ENCODE measurements at places on chromosomes 11 and 22.

DNA sequence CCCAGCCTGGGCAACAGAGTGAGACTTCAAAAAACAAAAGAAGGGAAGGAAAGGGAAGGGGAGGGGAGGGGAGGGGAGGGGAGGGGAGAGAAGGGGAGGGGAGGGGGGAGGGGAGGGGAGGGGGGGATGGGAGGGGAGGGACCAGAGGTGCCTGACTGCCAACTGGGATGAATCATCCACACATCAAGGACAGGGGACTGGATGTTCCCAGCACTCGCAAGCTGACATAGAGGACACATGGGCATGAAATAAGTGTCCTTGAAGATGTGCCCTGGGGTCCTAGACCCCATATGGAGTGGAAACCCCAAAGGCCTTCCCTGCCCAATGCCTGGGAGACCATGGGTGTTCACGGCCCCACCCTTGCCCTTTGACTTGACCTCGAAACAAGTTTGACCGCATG, 19.8 kb downstream of the TST start:
- no peak for DNase-seq

- no peak for DNase-seq
Measured at GRCh38 chr11:40338739-40339138, 1120.7 kb downstream of the LRRC4C start.

- DNase-seq: no peak
Measured at GRCh38 chr22:42716649-42717127, 4.0 kb downstream of the A4GALT start.

- DNase-seq: no peak
Measured at GRCh38 chr22:49884503-49885260, 31.0 kb downstream of the ZBED4 start.

DNA sequence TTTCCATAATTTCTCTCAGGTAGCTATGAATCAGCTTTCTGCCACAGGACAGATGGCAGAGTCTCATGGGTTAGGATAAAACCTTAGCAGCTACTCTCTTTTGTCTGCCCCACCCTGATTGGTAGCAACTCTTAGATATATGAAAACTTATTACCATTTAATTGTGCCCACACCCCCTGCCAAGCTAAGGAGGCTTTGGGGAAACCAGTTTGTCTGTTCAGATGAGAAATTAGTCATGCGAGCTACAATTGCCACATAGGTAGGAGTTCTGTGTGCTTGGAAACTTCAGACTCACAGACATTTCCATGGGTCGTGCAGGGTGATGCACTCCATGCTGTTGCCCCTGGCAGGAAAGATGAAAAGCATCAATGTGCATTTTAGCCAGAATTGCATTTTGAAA, 39.9 kb downstream of the CD44 start:
- no peak for DNase-seq

- DNase-seq: no peak
Measured at GRCh38 chr11:86247608-86248007, 3.1 kb downstream of the EED start.

- no peak for DNase-seq
Measured at GRCh38 chr11:33016654-33017053, 976 bp downstream of the DEPDC7 start.

DNA sequence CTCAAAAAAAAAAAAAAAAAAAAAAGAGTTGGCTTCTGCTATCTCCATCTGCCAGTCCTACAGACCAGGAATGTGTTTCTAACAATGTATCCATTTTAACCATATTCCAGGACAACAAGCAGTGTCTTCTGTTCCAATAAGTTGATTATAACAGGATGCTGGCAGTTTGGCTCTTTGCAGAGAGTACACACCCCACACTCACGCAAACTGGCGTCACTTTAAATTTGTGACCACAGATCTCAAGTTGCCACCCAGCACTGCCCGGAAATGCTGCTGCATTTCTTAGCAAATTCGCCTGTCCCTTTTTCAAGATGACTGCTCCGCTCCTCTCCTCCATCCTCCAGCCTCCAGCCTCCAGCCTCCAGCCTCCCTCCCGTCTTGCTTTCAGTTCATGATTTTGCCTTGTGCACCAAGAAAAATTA, 44.3 kb downstream of the SCGB1A1 start:
- DNase-seq: no peak

DNA sequence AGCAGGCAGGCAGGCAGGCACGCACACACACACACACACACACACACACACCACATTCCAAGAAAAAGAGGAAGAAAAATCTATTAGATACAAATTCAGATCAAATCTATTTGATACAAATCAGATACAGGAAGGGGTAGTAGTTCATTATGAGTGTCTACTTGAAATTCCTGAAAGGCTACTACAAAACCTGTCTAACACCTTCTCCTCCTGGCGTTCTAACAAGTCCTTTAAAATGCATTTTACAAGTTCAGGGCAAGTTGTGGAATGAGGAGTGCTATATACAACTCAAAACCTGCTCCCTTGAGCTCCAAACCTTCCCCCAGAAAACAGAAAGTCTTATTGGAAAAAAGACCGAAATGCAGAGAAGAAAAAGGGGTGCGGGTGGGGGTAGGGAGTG, 476 bp downstream of the ARHGAP32 start:
- DNase-seq: no peak

DNA sequence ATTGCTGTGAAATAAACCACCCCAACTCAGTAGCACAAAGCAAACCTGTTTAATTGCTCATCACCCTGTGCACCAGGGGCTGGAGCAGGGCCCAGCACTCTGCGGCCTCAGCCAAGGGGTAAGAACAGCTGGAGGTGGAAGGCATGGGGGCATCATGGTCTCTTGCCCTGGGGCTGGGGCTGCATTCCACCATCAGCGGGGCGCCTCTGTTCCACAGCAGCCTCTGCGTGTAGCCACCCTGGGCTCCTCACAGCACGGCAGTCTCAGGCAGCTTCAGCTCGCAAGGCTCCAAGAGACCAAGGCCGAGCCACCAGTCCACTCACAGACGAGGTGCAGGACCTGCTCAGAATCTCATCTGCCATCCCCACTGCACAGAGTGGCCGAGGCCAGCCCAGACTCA, 630.7 kb downstream of the TBC1D22A start:
- no peak for DNase-seq

DNA sequence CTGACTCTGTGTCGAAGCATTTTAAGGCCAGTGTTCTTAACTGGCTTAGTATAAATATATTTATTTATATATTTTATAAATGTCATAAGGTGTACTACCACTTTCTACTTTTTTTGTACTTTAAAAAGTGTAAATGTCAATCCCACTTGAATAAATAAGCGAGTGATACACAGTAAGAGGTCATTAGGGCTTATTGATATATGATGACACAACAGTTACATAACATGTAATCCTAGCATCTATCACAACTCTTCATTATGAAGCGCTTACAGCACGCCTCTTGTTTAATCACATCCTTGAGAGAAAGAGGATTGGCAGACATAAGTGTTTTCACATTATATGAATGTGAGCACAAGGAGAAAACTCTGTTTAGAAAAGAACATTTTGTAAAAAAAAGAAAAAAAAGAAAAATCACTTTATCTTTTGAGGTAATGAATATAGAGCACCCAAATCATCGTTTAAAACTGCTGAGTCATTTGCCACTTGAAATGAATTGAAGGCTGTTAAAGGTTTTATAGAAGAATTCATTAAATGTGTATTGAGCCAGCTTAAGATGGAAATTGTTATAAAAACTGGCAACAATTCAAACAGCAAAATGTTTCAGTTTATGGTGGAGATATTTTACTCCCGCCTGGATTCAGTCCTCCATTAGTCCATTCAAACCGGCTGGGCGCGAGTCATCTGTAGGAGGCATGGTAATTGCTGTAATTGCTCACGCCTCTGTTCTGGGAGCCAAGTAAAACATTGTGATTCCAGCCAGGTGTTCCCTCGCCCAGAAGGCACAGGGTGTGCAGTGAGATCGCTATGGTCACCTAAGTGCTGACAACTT, 627.3 kb upstream of the KIRREL3 start:
- no peak for DNase-seq

GRCh38 chr11:125163431-125164063, 1.0 kb upstream of the PKNOX2 start:
- no peak for DNase-seq

GRCh38 chr11:292211-293121, 3.5 kb downstream of the PGGHG start:
- DNase-seq: no peak

GRCh38 chr11:132911186-132911585, 621.1 kb downstream of the OPCML start:
- no peak for DNase-seq

DNA sequence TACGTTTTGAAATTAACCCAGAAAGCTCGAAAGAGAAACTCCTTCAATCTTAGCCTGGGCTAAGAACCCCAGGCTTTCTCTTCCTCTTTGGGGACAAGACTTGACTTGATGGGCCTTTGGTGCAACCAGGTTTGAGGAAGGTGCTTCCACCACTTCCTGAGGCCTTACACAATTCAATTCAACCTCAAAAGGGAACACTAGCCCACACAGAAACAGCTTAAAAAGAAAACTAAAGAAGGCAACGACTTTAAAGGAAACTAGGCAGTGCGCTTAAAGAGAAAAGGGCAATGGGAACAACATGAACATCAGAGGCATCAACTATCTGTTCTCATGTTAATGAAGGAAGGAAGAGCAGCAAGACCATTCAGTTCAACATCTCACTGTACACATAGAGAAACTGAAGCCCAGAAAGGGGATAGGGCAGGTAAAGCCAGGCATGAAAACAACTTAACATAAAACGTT, 24.8 kb downstream of the PAK1 start:
- no peak for DNase-seq

DNA sequence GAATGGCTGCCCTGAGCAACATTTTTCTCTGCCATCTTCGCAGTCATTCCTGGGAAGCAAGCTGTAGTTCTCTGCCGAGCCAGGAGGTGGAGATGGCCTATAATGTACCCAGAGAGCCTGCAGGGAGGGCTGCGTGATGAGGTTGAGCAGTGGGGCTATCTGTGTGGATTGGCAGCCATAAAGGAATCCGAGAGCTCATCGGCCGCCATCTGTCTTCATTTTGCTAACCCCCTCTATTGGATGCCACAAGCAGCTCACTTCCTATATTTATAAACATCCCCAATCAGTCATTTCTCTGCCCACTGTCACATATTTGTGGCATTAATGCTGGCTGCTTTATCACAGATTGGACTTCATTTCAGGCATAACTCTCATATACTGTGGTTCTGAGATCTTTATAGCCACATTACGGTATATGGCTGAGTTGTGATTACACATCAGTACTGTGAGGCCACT, 209.5 kb downstream of the NTM start:
- no peak for DNase-seq

- DNase-seq: no peak
Measured at GRCh38 chr11:66133216-66133775, 63.2 kb downstream of the PACS1 start.

GRCh38 chr11:117724104-117724503, 72.9 kb downstream of the DSCAML1 start:
- no peak for DNase-seq

GRCh38 chr11:2888266-2888968, 2.8 kb upstream of the CDKN1C start:
- DNase-seq: peak; percentile 84

GRCh38 chr11:46508360-46508759, 85.5 kb downstream of the AMBRA1 start:
- no peak for DNase-seq

DNA sequence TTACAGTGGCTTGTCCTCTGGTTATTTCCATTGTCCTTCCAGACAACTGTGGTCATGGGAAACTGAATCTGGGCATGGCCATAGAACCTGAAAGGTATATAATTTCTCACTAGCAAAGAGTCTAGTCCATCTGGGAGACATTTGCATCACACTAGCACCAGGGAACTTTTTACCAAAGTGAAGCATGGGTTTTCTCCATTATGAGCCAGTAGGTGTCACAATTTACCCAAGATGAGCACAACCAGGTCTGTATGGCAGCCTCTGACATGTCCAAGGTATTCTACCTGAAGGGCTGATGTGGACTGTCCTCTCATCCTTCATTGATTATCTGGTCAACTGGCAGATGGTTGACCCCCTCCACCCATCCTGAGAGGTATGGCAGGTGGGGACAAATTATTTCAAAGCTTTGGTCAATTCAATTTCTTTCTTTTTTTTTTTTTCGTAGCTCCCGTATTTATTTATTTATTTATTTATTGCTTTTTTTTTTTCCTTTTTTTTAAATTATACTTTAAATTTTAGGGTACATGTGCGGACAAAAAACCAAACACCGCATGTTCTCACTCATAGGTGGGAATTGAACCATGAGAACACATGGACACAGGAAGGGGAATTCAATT, 425.9 kb downstream of the TMEM135 start:
- DNase-seq: no peak

- no peak for DNase-seq
Measured at GRCh38 chr22:49535126-49535525, 292.5 kb downstream of the BRD1 start.

DNA sequence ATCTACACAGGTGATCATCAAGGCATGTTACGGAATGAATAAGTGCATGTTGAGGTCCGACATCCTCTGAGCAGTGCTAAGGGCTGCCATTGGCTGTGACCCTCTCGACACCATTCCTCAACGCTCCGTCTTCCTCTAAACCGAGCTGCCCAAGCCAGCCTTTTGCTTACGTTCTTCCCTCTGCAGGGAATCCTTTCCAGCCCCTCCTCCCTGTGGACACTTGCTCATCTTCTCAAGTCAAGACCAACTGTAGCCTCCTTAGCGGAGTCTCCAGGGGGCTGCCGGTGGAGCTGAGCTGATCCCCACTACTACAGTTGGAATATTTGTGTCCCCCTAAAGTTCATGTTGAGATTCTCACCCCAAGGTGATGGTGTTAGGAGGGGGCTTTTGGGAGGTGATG, 781.0 kb downstream of the TBC1D22A start:
- DNase-seq: no peak

- DNase-seq: no peak
Measured at GRCh38 chr22:42080287-42080686, 787 bp downstream of the SMDT1 start.

DNA sequence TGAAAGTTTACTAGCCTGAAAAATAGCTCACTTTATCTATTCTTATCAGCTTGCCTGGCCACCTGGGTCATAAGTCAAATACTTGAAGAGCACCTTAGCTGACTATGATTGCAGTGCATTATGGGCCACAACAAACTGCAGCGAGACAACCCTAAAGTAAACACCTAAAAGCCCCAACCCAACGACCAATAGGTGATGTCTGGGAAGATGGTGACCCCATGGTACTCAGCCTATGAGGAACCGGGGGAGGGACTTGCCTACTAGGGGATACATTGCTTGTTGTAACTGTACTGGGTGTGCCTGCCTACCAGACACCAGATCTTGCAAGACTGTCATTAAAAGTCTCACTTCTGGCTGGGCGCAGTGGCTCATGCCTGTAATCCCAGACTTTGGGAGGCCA, 35.6 kb upstream of the APOBEC3A start:
- DNase-seq: no peak

GRCh38 chr11:72932132-72932570, 117.9 kb downstream of the ATG16L2 start:
- no peak for DNase-seq

DNA sequence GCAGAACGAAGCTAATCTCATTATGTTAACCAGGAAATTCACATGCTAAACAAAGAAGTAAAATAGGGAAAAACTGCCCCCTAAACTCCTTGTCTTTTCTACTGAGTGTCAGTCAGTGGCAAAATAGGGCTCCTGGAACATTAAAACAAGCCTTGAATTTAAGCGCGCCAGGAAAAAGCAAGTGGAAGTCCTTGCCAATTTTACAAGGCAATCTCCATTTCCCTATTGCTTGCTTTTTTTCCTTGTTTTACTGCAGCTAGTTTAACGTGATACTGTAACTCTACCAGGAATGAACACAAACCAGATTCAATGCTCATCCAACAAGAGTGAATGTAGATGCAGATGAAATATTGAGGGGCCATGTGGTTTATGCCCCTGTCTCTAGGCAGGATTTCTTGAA, 28.1 kb upstream of the KIRREL3 start:
- no peak for DNase-seq
